ENCODE measurements at places on chromosomes 12 and 14. TPM values are rescaled to one million over a fixed set of nuclear protein-coding genes. Genes with fewer than 3 reads are reported as not detected.

GRCh38 chr12:93381161-93381975 lies 3.6 kb downstream of the NUDT4 start:
- no peak for DNase-seq

The CCDC38 gene
- polyA plus RNA-seq: not detected

DNA sequence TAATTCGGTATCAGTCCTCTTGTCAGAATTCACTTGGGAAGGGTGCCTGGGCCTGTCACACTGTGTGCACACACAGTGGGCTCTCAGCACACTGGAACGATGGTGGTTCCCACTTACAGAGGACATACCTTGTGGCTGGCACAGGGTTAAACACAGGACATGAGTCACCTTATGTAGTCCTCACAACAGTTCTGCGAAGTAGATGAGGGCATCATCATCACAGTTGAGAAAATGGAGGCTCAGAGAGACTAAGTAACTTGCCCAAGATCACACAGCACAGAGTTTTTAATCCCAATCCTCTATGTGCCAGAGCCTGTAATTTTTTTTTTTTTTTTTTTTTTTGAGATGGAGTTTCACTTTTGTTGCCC lies 90.7 kb downstream of the NINJ2 start:
- DNase-seq: no peak

DNA sequence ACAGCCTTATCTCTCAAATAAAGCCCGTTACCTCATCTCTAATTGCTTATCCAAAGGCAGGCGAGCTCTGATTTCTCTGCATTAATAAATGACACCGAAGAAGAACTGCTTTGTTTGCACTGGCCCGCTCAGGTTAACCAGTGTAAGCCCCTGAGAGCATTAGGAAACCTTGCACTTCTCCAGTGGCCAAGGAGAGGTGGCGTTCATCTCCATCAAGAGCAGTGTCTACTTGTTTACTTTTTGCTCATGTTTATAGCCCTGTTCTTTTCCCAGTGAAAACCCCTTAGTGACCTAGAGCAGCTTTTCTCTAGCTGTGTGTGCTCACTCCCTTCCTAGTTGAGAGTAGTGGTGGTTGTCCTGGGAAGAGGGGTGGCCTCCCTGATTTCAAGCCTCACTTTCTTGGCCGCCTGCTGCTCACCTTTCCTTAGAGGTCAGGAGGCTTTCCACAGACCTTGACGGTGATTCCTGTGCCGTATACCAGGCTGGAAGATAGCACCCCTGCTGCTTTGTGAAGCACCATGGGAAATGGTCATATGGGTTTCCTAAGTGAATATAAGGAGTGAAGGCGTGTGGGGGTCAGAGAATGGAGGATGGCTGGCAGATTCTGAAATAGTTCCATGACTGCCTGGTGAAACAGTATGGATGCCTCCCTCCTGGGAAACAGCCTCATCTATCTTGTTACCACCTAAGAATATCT lies 16.6 kb downstream of the FBXW8 start:
- DNase-seq: no peak

DNA sequence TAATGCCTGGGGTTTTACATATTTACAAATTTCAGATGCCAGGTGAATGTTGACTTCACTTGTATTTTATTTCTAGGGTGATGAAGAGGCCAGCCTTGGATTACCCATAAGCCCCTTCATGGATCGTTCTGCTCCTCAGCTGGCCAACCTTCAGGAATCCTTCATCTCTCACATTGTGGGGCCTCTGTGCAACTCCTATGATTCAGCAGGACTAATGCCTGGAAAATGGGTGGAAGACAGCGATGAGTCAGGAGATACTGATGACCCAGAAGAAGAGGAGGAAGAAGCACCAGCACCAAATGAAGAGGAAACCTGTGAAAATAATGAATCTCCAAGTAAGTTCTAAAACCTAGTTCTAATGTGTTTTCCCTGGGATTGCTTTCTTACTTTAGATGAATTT lies 41.3 kb upstream of the SLCO1C1 start:
- DNase-seq: no peak

The CALCOCO1 gene
- polyA plus RNA-seq: 77.4 TPM

The MFAP5 gene
- polyA plus RNA-seq: not detected

The ZNF891 gene
- polyA plus RNA-seq: 0.18 TPM

- DNase-seq: no peak
These were observed 14.0 kb downstream of the PGAM5 start for GRCh38 chr12:132724506-132725241.

DNA sequence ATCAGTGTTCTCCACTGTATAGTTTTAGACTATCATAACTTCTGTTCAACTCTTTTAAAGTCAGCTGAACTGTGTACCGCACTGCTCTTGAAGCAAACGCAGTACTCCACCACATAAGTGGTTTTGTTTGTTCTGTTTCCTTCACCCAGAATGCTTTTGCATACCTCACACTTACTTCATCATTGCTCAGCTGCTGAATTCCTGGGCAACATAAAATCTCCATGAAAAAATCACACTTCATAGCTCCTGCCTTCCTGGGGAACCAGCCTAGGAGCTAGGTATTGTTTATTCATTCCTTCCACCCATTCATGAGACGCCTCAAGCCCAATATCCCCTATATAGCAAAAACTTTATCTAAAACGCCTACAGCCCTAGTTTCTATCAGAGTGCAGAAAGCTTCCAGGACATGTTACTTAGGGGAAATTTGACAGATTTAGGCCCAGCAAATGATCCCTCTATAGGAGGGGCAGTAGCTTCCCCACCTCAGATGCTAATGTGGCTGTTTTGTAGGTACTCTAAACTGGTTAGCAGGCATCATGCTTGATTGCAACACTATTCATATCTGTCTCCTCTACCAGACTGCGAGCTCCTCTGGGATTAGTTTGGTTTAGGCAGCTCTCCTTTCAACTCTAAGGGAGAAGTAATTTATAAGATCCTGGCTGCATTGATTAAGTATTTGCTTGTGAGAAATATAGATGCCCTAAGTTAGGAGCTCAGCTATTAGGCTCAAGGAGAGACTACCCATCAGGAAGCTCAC lies 44.5 kb downstream of the LRRC9 start:
- no peak for DNase-seq

The AMN gene
- 1.8 TPM for polyA plus RNA-seq

GRCh38 chr12:112370868-112371510 lies 11.2 kb downstream of the HECTD4 start:
- DNase-seq: no peak

DNA sequence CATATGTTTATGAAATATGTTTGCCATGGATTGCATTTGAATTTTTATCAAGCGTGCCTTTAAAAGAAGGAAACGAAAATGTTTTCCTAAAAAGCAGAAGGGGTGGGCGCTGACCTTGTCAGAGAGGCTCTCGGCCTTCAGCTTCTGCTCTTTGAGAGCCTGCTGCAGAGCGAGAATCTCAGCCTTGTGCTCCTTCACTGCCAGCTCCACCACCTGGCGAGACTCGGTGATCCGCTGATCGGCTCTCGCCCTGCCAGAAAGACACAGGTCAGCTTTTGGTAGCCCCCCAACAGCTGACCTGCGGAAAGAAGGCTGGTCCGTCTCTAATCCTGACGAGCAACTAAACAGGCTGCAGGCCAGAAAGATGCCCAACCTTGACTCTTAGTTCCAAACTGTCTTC lies 62.4 kb downstream of the PRKAB1 start:
- DNase-seq: no peak

GRCh38 chr12:107115119-107115518 lies 21.8 kb upstream of the CRY1 start:
- peak; percentile 28 for DNase-seq

- no peak for DNase-seq
These were observed 54.7 kb downstream of the PRIMA1 start for GRCh38 chr14:93733631-93734030.

DNA sequence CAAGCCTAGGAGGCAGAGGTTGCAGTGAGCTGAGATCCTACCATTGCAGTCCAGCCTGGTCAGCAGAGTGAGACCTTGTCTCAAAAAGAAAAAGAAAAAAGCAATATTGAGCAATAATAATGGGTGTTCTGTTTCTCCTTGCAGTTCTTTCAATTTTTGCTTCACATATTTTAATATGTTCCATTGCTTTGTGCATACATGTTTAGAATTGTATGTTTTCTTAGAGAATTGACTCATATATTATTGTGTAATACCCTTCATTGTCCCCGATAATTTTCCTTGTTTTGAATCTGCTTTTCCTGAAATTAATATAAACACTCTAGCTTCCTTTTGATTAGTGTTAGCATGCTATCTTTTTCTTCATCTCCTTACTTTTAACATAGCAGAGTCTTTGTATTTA lies 138.4 kb upstream of the NPAS3 start:
- DNase-seq: no peak

- no peak for DNase-seq
These were observed 188.3 kb downstream of the DAD1 start for GRCh38 chr14:22400655-22401259.

DNA sequence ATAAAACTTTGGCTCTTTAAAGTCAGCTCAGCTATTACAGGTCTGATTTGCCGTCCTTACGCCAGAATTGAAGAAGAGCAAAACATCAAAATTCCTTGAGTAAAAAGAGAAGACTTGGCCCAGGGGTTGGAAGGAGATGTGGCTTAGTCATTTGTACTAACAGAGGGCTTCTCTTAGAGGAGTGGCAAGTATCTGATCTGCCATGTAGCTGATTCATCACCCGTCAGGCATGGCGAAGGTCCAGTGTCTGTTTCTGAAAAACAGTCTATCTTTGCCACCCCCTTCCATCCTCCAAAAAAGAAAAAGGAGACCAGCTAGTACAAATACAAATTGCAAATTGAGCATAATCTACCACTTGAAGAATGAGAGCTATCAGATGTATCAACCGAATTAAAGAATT lies 91.9 kb downstream of the RAD52 start:
- DNase-seq: no peak

The RIMKLB gene
- polyA plus RNA-seq: 6.8 TPM

- DNase-seq: no peak
These were observed 48.4 kb downstream of the KTN1 start for GRCh38 chr14:55628426-55628825.

- no peak for DNase-seq
These were observed 276.1 kb upstream of the LMO3 start for GRCh38 chr12:16881986-16882570.

GRCh38 chr14:78172428-78172827 lies 2.3 kb downstream of the NRXN3 start:
- DNase-seq: no peak

DNA sequence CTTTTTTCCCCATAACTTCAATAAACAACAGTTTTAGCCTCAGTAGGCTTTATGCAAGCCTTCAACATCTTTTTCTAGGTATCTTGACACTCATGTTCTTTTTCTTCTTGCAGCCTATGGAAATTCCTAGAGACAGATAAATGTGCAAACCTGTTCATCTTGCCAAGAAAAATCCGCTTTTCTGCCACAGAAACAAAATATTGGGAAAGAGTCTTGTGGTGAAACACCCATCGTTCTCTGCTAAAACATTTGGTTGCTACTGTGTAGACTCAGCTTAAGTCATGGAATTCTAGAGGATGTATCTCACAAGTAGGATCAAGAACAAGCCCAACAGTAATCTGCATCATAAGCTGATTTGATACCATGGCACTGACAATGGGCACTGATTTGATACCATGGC lies 295.9 kb downstream of the ZFP36L1 start:
- no peak for DNase-seq

The OR8S1 gene
- polyA plus RNA-seq: not detected

DNA sequence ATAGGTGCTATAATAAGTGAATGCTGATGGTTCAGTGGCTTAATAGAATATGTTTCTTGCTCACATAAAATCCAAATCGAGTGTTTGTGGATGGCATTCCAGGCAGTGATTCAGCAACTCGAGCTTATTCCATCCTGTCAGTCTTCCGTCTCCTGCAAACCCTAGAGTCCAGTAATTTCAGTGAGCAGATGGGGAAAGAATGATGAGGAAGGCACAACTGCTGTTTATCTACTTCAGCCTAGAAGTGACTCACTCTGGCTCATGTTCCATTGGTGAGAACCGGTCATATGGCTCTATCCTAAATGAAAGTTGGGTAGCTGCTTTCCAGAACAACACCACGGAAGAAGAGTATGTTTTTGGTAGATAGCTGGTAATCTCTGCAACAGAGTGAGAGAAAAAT lies 421.8 kb upstream of the PDE3A start:
- DNase-seq: no peak

DNA sequence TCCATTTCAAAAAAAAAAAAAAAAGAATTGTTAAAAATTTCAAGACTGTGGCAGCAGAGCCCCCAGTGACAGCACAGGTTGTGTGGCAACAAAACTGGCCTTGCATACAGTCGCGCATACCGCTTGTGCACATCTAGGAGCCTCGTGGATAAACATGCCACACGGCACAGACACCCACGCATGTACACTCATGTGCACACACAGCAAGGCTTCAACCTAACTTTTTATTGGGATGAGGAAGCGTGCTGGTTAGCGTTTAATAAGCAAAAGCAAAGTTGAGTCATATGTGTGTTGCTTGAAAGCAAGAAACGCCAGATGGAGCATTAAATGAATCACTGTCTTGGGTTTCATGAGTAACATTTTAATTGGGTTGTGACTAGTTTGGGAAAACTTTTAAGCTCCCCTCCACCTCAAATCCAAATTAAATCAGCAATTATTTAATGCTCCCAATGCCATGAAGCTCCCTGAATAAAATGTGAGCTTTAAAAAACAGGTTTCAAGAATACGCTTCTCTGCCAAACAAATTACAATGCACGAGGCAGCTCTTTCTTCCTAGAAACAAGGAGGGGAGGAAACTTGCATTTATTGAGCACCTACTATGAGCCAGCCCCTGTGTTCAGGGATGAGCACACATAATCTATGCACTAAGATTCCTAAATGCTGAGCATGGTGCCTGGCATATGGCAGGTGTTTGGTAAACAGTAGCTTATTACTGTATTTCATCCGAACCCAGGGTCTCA lies 35.7 kb upstream of the EML1 start:
- DNase-seq: no peak

DNA sequence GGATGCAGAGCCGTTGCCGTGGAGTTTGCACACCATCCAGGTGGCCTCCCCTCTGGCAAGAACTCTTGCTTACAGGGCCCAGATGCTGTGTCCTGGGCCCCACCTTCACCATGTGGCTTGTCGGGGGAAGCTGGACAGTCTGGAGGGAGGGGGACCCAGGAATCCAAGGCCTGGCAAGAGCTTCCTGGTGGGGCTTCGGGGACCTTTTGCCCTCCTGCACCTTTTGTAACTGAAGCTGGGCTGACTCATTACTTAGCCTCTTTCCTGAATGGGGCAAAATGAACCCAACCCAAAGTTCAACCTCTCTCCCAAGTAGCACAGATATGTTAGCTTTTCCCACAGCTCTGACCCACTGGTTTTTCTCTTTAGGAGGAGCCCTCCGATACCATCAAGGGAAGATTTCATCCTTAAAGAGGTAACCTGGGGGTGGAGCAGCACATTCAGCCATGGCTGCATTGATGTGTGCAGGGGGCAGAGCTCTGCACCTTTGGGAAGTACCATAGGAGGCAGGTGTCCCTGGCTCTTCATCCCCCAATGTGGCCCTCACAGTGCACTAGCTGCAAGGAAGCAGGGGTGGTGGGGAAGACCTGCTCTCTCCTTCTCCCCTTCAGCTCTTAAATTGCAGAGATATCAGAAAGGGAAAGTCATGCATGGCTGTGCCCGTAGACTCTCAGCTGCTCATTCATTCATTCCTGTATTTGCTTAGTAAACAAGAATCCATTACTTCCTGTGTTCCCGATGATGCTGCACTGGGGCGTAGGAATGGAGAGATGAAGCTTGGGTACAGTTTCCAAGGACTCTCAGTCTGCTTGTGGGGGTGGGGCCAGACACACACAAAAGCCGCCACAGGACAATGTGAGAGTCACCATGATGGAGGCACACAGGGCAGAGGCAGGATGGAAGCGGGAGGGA lies 13.0 kb downstream of the MVK start:
- no peak for DNase-seq
